ENCODE measurements at places on chromosomes 11 and 22. TPM values are rescaled to one million over a fixed set of nuclear protein-coding genes. Genes with fewer than 3 reads are reported as not detected.
A peak's percentile ranks its signal among the peaks of the same experiment; 100 is the strongest.

The OR52I1 gene
- total RNA-seq = not detected

DNA sequence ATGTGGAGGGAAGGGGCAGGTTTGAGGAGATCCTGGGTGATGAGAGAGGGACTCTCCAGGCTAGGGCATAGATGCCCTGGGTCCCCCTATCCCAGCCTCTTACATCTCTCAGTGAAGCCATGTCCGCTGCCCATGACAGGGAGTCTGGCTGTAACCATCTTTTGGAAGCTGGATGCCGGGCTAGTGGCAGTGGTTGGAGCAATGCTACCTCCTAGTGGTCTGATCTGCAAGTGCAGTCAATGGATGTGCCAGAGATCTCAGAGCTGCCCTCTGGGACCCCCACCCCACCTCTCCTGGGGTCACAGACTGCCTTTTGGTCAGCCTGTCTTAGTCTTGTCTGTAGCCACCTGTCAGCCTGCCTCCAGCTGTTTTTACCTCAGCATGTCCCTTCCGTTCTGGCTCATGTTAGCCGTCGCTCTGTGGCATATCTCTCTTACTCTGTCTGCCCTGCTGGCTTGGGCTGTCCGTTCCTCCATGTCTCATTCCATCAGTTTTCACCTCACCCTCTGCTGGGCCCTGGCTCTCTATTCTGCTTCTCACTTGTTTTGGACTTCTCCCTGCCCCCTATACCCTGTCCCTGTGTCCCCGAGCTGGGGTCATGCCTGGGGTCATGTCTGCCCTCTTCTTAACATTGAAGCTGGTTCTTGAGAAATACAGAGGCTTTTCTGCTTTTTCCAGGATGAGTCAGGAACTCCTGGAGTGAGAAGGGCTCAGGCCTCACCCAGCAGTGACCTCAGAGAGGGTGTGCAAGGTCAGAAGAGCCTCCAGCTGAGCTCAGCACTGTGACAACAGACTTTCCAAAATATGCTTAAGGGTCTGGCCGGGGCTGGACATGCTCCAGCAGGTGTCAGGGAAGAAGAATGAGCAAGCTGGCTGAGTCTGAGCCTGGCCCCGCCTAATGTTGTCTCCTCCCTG, 52.0 kb upstream of the THY1 start:
- no peak overlapping the region for H3K27ac ChIP-seq
- H3K27me3 ChIP-seq = peaks cover 14% of the 10 kb centered on the region
- no peaks in the 10 kb centered on the region for H3K4me1 ChIP-seq
- no peak overlapping the region for H3K4me3 ChIP-seq

- no peaks in the 10 kb centered on the region for H3K36me3 ChIP-seq
- no peak overlapping the region for H3K27ac ChIP-seq
- H3K4me3 ChIP-seq = no peak overlapping the region
- no peak for DNase-seq
These were observed 490.2 kb upstream of the B3GAT1 start for GRCh38 chr11:134901955-134902918.

GRCh38 chr11:17382046-17382728, 6.3 kb downstream of the KCNJ11 start:
- H3K4me3 ChIP-seq = no peak overlapping the region
- no peaks in the 10 kb centered on the region for H3K36me3 ChIP-seq
- H3K27me3 ChIP-seq = peaks cover under 1% of the 10 kb centered on the region
- no peak for DNase-seq
- no peak overlapping the region for H3K27ac ChIP-seq

DNA sequence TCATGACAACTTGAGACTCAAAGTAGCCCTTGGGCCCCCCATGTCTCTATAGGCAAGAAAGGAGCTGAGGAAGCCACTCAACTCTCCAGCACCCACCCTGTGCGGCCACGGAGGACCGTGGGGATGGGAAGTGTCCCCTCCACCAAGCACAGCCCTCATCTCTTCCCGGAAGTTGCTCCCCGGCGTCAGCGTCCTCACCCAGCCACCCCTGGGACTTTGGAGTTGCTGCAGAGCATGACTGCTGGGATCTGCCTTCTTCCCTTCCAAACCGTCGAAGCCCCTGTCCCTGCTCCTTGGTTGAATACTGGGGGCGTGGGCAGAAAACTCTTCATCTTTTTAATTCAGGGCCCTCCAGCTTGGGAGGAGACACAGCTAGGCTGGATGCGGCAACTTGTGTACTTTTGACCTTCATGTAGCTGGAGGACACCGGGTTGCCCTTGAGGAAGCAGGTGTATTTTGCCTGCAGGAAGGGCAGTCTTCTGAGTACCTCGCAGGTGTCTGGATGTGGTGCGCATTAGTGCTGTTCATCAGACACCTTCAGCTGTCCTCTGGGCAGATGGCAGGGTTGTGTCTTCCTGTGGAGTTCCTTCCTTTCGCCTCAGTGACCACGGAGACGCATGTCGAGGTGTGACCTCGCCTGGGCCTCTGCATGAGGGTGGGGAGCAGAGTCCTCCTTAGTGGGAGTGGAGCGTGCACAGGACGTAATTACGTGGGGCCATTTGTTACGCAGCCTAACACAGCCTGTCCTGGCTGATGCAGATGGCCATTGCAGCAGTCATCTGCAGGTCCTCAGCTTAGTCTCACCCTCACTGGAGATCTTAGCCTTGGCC, 12.2 kb upstream of the IFITM3 start:
- H3K4me1 ChIP-seq = peaks cover 41% of the 10 kb centered on the region
- H3K27me3 ChIP-seq = no peaks in the 10 kb centered on the region
- no peak overlapping the region for H3K4me3 ChIP-seq
- H3K36me3 ChIP-seq = no peaks in the 10 kb centered on the region

GRCh38 chr11:67492801-67493547, 10.1 kb downstream of the AIP start:
- no peak overlapping the region for H3K27ac ChIP-seq
- H3K36me3 ChIP-seq = peaks cover 56% of the 10 kb centered on the region
- H3K4me3 ChIP-seq = no peak overlapping the region
- peak; percentile 49 for DNase-seq

- no peak overlapping the region for H3K4me3 ChIP-seq
- H3K4me1 ChIP-seq = peaks cover 9% of the 10 kb centered on the region
- H3K27ac ChIP-seq = no peak overlapping the region
- peaks cover 5% of the 10 kb centered on the region for H3K27me3 ChIP-seq
These were observed 117.2 kb upstream of the IGLL5 start for GRCh38 chr22:22770280-22770871.

The KLHL35 gene
- total RNA-seq = 0.51 TPM

- no peak overlapping the region for H3K27ac ChIP-seq
- H3K4me1 ChIP-seq = no peaks in the 10 kb centered on the region
- no peak for DNase-seq
These were observed 132.7 kb upstream of the RAG2 start for GRCh38 chr11:36730761-36731160.

The SAAL1 gene
- total RNA-seq = 34.3 TPM

DNA sequence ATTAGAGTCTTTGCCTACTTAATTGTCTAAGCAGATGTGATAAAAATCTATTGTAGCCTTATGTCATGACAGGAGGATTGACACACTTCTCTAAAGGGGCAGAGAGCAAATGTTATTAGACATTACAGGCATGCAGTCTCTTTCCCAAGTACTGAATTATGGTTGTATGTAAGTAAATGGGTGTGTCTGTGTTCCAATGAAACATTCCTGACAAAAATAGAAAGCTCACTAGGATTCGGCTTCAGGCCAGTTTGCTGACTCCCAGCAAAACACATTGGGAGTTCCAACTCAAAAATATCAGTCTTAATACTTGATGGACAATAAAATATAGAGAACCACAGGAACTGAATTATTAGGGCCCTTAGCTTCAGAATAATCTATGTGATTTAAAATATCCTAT, 1480.4 kb downstream of the FAM181B start:
- no peaks in the 10 kb centered on the region for H3K4me1 ChIP-seq
- DNase-seq = no peak
- H3K36me3 ChIP-seq = no peaks in the 10 kb centered on the region
- no peak overlapping the region for H3K27ac ChIP-seq
- no peak overlapping the region for H3K4me3 ChIP-seq

The PNPLA5 gene
- not detected for total RNA-seq

GRCh38 chr11:67667490-67668191, 6.8 kb downstream of the ALDH3B2 start:
- no peaks in the 10 kb centered on the region for H3K36me3 ChIP-seq
- H3K27ac ChIP-seq = no peak overlapping the region
- H3K4me3 ChIP-seq = no peak overlapping the region
- no peaks in the 10 kb centered on the region for H3K27me3 ChIP-seq

GRCh38 chr22:16651217-16651616, 58.6 kb upstream of the CCT8L2 start:
- H3K27ac ChIP-seq = no peak overlapping the region
- H3K4me1 ChIP-seq = no peaks in the 10 kb centered on the region
- no peak for DNase-seq
- H3K27me3 ChIP-seq = peaks cover 3% of the 10 kb centered on the region
- no peak overlapping the region for H3K4me3 ChIP-seq

The CRYBB3 gene
- 0.27 TPM for total RNA-seq

DNA sequence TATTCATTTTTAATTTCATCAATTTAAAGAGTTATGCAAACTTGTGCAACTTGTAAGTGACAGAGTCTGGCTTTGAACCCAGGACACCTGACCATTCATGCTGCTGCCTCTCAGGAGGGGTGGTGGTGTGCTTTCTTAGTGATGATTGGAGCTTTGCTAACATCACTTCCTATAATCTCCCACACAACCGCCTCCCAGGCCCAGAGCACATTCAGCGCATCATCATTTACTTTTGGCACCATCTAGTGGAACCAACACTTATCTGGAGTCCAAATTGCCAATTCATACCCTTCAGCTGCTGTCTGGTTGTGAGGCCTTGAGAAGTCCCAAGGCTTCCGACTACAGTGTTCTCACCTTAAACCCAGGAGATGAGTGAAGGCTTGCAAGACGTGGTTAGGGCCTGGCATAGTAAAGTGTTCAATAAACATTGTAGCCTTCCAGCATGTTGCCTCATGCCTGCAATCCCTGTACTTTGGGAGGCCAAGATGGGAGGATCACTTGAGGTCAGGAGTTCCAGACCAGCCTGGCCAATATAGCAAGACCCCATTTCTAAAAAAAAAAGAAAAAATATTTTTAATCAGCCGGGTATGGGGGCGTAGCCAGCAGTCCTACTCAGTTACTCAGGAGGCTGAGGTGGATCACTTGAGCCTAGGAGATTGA, 1.1 kb upstream of the TTLL1 start:
- H3K36me3 ChIP-seq = no peaks in the 10 kb centered on the region
- H3K4me3 ChIP-seq = peak overlapping the region; percentile 50
- H3K27ac ChIP-seq = no peak overlapping the region
- H3K4me1 ChIP-seq = peaks cover 20% of the 10 kb centered on the region

DNA sequence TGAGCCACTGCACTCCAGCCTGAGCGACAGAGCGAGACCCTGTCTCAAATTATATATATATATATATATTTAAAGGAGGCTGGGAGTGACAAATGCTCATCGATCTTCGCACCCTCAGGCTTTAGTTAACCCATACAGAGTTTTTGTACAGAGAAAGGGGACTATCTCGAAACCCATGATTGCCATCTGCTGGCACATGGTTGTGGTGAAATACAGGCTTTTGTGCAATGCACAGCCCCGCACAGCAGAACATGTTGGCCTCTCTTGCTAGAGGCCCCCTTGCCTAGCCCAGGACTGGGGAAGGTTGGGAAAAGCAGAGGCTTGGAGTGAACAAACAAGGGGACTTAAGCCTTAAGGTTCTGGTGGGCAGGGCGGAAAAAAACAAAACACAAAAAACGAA, 3.6 kb downstream of the MYBPC3 start:
- peak; percentile 36 for DNase-seq
- H3K36me3 ChIP-seq = no peaks in the 10 kb centered on the region
- H3K27ac ChIP-seq = no peak overlapping the region
- H3K4me1 ChIP-seq = no peaks in the 10 kb centered on the region

DNA sequence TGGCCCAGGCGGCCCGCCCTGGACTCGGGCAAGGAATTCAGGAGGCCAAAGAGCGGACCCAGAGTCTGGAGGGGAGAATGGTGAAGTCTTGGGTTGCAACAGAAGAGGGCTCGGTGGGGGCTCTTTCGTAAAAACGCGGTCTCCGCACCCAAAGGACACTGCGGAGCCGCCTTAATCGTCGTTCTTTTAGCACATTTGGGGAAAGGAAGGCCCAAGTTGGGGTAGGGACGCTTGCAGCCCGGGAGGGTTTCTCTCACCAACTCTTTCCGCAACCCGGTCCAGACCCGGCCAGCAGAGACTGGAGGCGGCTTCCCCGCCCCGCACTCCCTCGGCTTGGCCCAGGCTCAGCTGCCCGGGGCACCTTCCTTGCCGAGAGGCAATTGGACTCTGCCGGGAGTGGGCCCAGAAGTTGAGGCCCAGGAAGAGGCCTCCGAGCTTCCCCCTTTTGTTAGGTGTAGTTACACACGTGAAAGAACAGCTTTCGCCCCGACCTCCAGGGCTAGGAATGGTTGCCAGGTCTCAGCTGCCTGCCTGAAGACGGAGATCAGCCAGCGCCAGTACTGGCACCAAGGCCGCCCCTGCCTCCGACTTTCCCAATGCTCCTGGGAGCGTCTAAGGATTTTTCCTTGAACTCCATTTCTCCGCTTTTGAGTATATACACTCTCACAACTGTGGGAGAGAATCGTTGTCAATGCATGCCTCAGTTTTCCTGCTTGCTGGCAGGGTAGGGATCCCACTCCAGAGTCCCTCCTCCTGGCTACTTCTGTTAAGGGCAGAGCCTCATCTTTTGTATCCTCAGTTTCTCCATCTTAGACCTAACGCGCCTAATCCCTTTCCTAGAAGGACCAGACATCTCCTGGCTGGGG, 3.7 kb downstream of the ALX4 start:
- H3K4me3 ChIP-seq = peak overlapping the region; percentile 75
- H3K27ac ChIP-seq = no peak overlapping the region
- no peak for DNase-seq
- H3K36me3 ChIP-seq = no peaks in the 10 kb centered on the region

GRCh38 chr11:116173941-116174911, 598.6 kb downstream of the BUD13 start:
- no peak for DNase-seq
- H3K27ac ChIP-seq = no peak overlapping the region
- no peak overlapping the region for H3K4me3 ChIP-seq
- peaks cover 3% of the 10 kb centered on the region for H3K27me3 ChIP-seq

- no peak for DNase-seq
- H3K4me3 ChIP-seq = no peak overlapping the region
These were observed 831.2 kb upstream of the CCDC90B start for GRCh38 chr11:84117394-84117793.

The RASSF7 gene
- total RNA-seq = 18.8 TPM

DNA sequence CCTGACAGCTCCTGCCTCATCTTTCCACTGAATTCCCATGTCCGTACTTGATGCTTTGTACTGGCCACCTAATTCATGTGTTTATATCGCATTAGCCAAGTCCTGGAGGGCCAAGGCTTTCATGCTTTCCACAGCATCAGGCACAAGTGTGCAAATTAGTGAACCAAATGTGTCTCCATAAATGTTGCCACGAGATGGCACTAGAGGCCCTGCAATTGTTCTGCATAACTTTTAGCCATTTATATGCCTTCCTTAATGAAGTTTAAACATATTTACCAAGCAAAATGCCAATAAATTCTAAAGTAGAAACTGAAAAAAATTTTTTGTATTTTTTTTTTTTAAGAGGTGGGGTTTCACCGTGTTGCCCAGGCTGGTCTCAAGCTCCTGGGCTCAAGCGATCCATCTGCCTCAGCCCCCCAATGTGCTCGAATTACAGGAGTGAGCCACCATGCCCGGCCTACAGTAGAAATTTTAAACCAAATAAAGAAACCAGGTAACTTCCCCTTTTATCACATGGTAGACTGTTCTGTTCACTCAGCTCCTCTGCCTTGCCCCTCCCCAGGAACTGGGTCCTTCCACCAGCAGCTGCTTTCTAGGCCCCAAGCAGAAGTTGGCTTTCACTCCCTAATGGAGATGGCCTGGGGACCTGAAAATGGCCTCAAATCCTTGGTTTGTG, 20.8 kb upstream of the IL18BP start:
- H3K27me3 ChIP-seq = no peaks in the 10 kb centered on the region
- H3K36me3 ChIP-seq = peaks cover 9% of the 10 kb centered on the region
- peak; percentile 55 for DNase-seq
- peaks cover 3% of the 10 kb centered on the region for H3K4me1 ChIP-seq
- no peak overlapping the region for H3K4me3 ChIP-seq

The HEPN1 gene
- not detected for total RNA-seq

Data from activated CD4-positive, alpha-beta memory T cell treated with anti-CD3 and anti-CD28 coated beads for 36 hours (primary cell).